ENCODE measurements at places on chromosomes 2 and 18.

DNA sequence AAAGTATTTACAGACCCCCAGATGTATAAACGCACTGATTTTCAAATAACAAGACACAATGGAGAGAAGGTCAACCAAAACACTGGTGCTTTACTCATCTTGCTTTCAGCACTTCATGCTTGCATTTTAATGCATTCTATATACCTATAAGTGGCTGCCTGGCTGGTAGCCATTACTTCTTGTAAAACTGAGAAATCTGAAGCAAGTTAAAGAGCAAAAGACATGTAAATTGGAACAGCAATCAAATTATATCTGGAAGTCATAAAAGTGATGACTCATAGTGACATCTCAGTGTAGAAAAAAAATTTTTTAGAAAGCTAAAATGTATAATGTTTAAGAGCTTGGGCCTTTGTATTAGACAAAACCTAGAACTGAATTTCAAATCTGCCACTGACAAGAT is 106.2 kb downstream of the CCDC141 start:
- DNase-seq = no peak

DNA sequence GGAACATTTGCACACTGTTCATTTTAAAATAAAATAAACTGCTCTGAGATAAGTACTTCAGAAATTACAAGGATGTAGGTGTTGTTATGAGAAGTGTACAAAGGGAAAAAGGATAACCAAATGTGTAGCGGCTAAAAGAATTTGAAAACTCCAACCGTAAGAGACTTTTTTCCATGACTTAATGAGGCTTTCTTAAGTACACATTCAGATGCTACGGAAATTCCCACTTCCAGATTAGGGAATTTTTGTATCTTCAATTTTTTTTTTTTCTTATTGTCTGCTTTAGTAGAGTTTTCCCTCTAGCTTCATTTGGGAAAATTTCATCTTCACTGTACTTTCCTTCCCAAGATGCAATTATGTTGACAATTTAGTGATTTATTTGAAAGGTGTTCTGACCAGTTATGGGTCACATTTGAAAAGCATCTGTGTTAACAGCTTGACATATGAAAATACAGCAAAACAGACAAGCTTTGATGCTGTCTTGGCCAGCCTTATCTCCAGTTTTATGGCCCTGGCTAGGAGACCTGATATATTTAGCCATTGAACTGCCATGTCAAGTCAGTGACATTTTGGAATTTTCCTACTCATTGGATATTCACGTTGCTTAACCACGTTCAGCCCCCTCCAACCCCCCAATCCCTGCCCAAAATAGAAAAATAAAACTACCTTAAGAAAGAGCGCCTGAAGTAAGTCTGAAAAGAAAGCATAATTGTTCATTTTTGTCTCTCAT is 105.6 kb downstream of the FEZ2 start:
- DNase-seq = no peak

GRCh38 chr2:145138626-145139025 is 618.7 kb upstream of the ZEB2 start:
- no peak for DNase-seq

DNA sequence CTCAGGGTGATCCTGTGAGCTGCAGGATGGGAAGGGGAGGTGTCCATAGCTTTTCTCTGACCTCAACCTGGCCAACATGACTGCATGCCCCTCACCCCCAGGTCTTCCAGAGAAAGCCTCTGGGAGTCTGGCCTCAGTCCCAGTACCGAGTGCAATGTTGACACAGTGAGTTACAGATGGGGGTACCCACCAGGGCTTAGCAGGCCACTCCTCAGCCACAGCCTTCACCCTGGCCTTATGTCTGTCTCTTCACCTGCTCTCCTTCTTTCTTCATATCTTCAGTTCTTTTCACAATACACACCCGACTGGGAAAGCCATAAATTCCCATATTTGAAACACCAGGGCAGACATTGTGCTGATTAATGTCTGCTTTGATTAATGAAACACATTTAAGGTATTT is 33.5 kb downstream of the AOX1 start:
- DNase-seq = no peak

GRCh38 chr18:3029215-3029952 is 16.4 kb upstream of the LPIN2 start:
- DNase-seq = no peak

DNA sequence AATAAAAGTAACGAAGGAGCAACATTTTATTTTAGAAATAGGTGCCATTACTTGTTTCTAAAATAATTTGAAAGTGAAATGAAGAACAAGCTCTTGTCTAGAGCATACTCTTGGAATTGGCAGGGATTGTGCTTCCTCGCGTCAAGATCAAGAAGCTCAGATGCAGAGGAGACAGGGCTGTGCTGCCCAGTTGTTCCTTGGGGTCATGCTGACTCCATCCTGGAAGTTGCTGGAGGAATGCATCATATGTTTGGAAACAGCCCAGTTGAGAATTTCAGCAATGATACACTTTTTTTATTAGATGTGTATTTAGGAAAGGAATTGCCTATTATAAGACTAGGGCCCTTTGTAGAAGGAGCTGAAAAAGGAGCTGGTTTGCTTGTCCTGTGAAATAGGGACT is 17.2 kb downstream of the LTBP1 start:
- no peak for DNase-seq

DNA sequence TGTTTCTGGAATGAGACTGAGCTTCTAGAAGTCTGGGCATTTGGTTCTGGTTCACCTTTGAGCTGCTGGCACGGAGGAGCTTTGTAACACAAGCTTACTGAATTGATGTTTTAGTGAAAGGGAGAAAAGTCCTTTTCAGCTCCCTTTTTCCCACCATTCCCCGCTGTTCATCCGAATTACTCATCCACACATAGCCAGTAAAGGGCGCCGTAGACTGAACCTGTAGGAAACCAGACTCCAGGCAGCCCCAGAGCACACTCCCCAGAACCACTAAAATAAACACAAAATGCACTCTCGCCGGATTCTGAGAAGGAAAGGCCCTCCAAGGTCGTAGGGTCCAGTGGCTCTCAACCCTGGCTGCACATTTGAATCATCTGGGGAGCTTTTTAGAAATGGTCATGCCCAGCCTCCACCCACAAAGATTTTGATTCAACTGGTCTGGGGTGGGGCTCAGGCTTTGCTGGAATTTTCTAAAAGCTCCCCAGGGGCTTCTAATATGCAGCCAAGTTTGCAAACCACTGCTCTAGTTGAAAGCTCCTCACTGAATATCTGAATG is 29.6 kb downstream of the TCF7L1 start:
- no peak for DNase-seq

- DNase-seq = no peak
These were observed 212.3 kb downstream of the HDAC4 start for GRCh38 chr2:239188536-239188935.
